ENCODE measurements at places on chromosomes 1 and 21.

DNA sequence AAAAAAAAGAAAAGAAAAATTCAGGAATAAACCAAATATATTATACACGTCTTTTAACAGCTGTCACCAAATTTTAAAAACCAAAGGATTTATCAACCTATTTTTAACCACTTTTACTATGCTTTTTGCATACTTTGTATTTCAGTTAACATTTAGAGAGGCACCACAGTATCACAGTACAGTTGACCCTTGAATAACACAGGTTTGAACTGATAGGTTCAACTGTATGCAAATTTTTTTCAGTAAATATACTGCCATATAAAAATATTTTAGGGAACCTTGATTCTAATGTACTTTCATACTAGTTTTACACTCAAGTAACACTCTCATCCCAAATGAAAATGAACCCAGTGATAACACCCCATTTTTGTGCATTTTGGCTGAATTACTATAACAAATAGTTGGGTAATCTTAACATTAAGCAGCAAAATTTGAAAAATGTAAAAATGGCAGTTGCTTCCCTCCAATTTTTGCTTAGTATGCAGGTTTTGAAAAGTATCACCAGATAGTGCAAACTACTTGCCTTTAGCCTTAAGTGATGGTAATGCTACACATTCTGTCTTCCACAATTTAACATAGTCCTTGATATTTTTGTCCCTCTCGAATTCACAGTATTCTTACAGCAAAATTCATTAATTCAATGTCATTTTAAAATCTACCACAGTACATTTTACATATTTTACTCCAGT lies 10.8 kb upstream of the ADCY10 start:
- no peak for DNase-seq

DNA sequence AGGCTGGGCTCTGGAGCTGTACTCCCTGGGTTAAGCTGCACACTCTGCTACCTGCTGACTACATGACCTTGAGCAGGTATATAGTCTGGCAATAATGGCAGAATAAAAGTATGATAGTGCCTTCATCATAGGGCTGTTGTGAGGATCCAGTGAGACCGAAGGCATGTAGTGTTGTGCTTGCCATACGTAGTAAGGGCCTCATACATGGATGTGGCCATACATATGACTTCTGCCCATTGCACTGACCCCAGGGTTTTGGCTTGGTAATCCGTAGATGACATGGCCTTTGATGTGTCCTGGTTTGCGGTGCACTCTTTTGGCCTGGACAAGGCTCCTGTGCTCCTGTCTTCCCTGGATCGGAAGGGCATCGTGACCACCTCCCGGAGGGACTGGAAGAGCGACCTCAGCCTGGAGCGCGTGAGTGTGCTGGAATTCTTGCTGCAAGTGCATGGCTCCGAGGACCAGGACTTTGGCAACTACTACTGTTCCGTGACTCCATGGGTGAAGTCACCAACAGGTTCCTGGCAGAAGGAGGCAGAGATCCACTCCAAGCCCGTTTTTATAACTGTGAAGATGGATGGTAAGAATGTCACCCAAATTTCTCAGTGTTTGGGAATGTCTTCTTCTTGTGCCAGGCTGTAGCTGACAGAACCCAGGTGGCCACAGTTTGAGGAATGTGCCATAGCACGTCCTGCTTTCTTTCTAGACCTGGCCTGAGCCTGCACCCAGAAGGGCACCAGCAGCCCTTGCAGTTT lies 17.0 kb upstream of the CD101 start:
- no peak for DNase-seq

DNA sequence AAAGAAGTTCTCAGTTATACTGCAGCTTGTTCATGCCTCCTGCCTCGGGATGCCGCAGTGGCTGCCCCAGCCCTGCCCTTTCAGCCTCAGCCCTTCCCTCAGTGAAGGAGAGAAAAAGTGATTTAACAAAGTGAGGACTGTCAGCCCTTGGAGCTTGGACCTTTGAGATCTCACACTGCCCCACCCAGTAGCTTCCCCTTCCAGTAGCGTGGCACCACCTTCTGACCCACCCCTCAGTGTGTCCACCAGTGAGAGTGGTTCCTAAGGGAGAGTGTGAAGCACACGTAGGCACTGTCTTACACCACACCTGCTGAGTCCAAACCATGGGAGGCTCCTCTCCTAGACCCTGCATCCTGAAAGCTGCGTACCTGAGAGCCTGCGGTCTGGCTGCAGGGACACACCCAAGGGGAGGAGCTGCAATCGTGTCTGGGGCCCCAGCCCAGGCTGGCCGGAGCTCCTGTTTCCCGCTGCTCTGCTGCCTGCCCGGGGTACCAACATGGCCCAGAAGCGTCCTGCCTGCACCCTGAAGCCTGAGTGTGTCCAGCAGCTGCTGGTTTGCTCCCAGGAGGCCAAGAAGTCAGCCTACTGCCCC lies at the start of gene CDA:
Gene CDA (plus strand): TSS at position 464 of the 592 bp plus-strand sequence. CDS start 33 bp downstream, at position 497.
- no peak for DNase-seq

DNA sequence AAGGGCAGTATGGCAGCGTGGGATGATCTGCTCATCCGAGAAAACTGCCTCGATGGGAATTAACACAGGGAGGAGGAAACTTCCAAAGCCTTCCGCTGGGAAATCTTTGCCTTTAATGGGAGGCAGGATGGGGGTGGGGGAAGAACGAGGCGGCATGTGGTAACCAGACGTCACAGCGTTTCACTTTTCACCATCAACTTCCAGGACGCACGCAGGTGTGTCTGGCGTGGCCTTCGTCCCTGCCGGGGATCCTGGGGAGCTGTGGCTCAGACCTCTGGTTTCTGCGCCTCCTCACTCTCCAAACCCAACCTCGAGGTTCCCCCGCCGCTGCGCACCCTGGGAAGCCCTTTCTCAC lies 282 bp downstream of the RSPH1 start:
- no peak for DNase-seq

- no peak for DNase-seq
Observed at GRCh38 chr1:109963864-109964263, 20.7 kb upstream of the AHCYL1 start.

DNA sequence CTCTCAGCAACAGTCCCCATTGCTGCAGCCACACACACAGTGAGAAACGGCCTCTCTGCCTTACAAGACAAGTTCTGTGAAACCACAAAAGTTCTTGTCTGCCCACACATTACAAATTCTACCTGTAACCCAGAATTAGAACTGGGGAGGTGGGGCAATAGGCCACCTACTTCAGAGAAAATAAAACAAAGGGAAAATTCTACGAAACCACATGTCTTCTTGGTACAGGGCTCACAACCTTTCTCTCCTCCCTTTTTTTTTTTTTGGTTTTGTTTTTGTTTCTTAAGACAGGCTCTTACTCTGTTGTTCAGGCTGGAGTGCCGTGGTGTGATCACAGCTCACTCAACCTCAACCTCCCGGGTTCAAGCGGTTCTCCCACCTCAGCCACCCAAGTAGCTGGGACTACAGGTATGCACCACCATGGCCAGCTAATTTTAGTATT lies 30.2 kb downstream of the LPAR3 start:
- DNase-seq = peak; percentile 51

- DNase-seq = no peak
Observed at GRCh38 chr1:161162806-161163205, 3.4 kb upstream of the PPOX start.

GRCh38 chr1:29707796-29708195 lies 471.5 kb downstream of the PTPRU start:
- no peak for DNase-seq

GRCh38 chr1:21664806-21665588 lies 4.2 kb downstream of the RAP1GAP start:
- DNase-seq = no peak

- no peak for DNase-seq
Observed at GRCh38 chr21:46005481-46005881, 23.9 kb downstream of the COL6A1 start.

DNA sequence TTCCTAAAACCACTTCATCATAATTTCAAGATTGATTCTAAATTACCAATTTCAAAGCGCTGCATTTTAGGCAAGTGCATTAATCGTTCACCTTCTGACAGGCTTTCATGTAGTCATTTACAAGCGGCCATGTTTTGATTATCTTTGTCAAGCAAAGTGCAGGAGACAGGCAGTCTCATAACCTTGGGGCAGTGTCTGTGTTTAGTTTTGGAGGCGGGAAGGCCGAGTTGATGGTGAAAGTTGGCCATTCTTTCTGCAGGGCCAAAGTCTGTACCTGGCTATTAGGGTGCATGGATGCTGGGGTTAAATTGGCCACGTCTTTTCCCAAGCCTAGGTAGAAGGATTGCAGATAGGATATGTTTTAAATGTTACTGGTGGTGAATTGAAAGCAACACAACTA lies 2.9 kb downstream of the AGPAT3 start:
- no peak for DNase-seq

GRCh38 chr21:41402231-41402630 lies 23.8 kb upstream of the MX1 start:
- no peak for DNase-seq

- no peak for DNase-seq
Observed at GRCh38 chr1:38062361-38063288, 16.0 kb upstream of the POU3F1 start.

DNA sequence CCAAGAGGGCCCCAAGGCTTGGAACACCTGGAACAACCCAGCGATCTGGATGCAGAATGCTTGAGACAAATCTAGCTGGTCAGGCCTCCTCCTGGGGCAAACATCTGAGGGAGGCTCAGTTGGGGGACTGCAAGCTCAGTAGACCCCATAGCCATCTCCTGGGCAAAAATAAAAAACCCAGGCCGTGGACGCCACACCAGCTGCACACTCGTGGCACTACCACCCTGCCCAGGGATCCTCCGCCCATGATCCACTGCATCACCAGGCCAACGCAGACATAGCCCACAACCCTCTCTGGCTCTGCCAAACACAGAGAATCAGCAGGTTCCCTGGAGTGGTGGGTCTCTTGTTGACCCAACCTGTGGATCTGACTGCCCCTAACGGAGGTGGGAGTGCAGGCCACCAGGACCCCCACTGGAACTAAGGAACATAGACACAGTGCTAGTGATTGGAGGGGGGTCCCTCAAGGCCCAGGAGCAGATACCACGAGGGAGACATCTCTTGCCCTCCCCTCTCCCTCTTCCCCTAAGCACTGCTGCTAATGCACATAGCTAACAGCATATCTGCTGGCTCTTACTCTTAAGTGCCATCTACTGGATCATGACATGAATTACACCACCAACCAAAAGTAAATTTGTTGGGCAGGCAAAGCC lies 147.2 kb downstream of the CHD1L start:
- no peak for DNase-seq

DNA sequence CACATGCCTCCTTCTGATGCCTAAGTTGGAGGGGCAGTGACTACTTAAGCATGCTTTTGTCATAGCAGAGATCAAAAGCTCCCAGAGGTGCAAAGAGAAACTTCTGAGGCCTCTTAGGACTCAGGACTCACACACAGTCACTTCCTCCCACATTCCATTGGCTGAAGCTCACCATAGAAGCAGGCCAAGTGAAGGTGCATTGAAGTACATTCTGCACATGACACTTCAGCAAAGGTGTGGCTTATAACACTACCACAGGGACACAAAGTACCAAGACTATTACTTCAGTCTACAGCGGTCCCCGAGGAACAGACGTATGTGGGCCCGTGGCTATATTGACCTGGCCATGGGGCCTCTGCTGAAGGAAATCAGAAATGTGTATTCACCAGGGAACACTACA lies 2.5 kb upstream of the POGK start:
- DNase-seq = no peak

GRCh38 chr1:205144751-205145150 lies 23.0 kb upstream of the RBBP5 start:
- no peak for DNase-seq

- DNase-seq = no peak
Observed at GRCh38 chr21:45571641-45572040, 29.4 kb upstream of the SLC19A1 start.

DNA sequence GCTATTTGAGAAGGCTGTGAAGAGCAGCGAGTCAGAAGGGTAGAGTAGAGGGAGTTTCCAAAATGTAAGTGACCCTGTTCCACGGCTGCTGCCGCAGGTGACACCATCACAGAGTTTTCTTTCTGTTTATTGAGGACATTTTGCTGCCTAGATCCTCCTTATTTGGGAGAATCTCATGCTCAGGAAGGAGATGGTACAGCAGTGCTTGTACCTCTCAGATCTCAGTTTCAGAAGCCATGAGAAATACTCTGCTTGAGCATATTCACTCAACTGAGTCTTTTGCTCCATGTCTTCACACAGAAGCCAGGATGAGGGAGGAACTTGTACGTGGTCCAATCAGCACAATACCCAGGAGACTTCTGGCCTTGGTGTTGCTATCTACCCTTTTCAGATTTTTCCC lies 1.6 kb downstream of the LCE7A start:
- no peak for DNase-seq

DNA sequence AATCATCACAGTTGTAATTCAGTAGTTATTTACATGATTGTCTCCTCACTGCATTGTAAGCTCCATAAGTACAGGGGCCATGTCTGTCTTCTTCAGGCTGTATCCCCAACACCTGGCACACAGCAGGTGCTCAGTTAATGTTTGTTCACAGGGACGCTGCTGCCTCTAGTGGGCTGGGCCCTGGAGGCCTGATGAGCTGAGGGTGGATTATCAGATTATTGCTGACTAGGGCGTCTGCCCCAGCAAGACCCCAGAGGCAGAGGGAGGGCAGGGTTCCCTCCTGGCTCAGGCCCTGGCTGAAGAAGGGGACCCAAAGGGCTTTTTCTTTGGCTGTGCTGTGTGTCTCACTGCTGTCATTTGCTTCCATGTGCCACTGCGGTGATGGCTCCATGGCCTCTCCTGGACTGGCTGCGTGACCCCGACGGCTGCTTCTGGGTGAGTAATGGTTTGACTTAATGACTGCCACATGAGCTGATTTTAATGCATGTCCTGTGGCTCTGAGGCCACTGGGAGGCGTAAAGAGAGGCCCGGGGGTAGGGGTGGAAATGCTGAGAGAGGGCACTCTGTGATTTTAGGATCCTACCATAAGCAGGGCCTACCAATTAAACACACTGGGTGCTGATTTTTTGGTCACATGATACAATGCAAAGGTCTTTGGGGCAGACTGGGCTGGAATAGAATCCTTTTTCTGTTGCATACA lies 20.8 kb upstream of the EPB41 start:
- peak; percentile 12 for DNase-seq

DNA sequence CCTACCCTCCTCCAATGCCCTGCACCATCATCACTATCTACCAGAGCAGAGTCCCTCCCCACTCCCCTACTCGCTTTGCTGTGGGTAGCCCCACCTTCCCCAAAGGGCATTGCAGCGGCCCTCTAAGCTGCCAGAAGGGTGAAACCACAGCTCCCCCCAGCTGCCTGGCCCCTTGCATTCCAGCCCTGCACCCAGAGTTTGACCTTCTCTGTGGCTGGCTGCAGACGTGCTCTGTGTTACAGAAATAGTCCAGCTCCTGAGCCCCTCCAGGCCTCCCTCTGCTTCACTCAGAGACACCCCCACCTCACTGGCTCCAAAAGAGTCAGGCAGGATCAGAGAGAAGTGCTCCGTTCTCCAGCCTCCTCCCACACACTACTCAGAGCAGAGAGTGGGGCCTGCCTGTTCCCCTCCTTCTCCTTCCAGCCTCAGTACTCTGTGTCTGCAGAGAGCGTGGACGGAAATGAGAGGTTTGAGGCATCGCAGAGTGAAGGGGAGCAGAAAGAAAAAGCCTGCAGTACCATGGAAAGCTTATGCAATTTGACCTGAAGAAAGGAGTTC lies 63.2 kb downstream of the PLEKHA6 start:
- DNase-seq = no peak

GRCh38 chr1:53393325-53393792 lies 65.5 kb upstream of the LRP8 start:
- DNase-seq = peak; percentile 73
